ENCODE measurements at places on chromosomes 5 and 9.

- no peak for DNase-seq
These were observed 36.5 kb downstream of the SYK start for GRCh38 chr9:90838098-90838497.

- no peak for DNase-seq
These were observed 26.2 kb downstream of the TRIM32 start for GRCh38 chr9:116713271-116713670.

DNA sequence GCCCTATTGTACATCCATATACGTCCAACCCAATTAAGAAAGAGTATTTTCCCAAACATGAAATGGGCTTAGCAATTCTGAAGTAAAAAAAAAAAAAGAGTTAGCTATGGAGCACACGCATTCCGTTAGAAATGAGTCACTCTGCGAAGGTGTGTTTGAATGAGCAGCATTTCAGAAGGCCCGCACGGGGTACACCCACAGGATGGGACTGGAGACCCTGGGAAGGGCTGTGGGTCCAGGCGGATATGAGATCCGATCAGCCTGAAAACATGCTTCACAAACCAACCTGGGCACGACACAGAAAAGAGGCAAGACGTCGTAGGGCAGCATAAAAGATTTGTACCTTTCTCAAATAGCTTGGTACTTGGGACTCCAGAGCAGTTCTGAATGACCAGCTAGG lies 173.9 kb upstream of the KLF9 start:
- DNase-seq: no peak

DNA sequence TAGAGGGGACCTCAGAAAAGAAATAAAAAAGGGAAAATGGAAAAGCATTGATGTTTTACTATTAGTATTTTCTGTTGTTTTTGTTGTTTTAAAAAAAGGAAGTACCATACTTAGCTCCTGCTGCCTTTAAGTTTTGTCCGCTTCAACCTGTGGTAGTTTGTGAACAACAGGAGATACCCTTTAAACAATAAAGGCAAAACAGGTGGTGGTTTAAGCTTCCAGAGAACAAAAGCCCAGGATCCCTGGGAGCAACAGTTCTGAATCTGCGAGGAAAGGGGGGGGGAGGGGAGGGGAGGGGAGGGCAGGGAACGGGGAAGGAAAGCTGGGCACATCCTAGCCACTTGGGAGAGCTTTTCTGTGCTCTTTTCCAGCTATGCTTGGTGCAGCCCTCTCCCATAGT lies 2.1 kb upstream of the PSIP1 start:
- DNase-seq: no peak

DNA sequence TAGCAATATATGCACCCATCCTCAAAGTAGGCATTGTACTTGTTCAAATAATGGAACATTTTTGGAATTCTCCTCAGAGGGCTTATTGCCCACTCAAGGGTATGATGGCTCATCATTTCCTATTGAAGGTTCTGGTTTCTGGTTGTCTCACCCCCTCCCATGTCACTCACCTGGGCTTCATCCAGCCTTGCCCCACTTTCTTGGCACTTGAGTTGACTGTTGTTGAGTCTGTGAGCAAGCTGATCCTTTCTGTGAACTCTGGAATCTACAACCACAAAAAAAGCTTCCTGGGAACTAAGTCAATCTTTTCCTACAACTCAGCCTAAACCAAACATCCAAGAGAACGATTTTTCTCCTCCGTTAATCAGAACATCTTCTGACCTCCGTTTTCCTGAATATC lies 73.9 kb upstream of the ANKH start:
- no peak for DNase-seq
